ENCODE measurements at places on chromosomes 4 and X.

DNA sequence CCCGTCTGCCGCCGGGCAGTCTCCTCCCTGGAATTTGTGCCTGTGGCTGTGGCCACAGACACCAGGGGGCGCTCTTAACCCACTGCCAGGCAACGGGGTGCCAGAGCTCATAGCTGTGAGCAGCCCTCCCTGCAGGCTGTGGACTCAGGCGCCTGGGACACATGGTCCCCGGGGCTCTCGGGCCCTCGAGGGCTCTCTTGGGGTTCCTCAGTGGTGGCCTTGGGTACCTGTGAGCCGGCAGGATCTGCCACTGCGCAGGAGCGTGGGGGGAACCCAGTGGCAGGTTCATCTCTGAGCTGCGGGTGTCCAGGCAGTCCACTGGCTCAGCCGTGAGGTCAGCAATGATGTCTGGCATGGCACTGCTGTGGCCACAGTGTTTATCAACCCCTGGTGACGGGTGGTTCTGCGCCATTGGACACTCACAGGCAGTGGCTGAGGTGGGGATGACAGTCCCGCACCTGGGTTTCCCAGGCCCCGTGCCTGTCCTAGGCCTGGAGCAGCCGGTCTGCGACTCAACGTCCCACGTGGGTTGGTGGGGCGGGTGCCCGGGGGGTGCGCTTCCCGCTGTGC lies 37.2 kb downstream of the PCGF3 start:
- DNase-seq: no peak

- no peak for DNase-seq
These were observed 87.8 kb downstream of the FIP1L1 start for GRCh38 chr4:53465281-53465680.

DNA sequence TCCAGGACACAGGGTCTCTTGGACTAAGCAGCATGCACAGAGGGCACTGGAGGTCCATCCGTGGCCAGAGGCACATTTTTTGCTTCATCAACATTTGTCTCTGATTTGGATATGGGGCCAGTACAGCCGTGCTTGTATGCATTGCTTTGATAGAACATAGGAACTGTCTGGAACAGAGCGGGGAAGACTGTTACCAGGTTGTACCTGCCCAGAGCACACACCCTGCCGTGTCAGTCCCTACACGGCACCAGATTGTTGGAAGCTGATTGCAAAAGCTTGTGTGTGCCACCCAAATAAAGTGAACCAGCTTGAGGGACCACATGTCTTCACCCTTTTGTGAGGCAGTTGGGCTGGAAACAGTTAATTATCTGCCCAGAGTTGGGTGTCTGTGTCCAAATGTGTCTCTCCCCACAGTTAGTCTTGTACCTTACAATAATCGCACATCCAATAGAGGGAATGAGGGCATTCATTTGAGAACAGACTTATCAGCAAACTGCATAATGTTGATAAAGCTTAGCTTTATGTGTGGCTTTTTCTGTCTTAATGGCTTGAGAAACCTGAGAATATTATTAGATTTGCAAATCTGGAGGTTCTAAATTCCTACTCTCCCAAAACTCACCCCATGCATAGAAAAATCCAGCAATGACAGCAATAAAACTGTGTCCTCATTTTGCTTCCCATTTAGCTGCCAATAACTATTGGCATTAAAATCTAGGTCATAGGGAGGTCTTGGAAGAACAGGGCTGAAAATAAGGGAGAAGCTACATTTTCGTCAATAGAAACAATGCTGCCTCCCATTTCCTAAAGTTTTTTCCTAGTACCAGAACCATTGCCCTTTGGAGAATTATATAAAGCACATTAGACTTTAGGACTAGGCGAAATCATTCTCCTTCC lies 21.2 kb downstream of the KLF3 start:
- DNase-seq: no peak

GRCh38 chr4:57071326-57071725 lies 38.9 kb downstream of the IGFBP7 start:
- DNase-seq: peak; percentile 75

DNA sequence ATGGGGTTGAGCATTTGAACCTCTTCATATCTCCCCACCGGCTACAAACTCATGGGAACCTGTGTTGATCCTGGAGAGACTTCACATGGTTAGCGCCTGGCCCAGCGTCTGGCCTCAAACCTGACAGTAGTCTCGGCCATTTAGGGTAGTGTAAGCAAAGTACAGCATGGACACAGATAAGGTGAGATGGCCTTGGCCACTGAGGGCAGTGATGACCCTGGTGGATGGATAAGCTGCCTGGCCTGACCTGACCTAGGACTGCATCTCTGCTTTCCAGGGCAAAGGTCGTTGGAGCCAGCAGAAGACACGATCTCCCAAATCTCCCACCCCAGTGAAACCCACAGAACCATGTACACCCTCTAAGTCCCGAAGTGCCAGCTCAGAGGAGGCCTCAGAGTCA lies 51.7 kb downstream of the BCORL1 start:
- DNase-seq: no peak
